Activated naive CD8-positive, alpha-beta T cell treated with anti-CD3 and anti-CD28 coated beads for 36 hours (primary cell): ENCODE measurements at places on chromosomes 5 and 9.

- no peak for DNase-seq
Observed at GRCh38 chr5:140570488-140570887, 5.9 kb downstream of the SLC35A4 start.

- DNase-seq, result no peak
Observed at GRCh38 chr9:116504893-116505480, 182.1 kb upstream of the TRIM32 start.

- DNase-seq, result no peak
Observed at GRCh38 chr5:139788294-139788910, 7.2 kb upstream of the PSD2 start.

GRCh38 chr9:16133556-16134227 is 580.8 kb downstream of the CCDC171 start:
- DNase-seq, result peak; percentile 28

DNA sequence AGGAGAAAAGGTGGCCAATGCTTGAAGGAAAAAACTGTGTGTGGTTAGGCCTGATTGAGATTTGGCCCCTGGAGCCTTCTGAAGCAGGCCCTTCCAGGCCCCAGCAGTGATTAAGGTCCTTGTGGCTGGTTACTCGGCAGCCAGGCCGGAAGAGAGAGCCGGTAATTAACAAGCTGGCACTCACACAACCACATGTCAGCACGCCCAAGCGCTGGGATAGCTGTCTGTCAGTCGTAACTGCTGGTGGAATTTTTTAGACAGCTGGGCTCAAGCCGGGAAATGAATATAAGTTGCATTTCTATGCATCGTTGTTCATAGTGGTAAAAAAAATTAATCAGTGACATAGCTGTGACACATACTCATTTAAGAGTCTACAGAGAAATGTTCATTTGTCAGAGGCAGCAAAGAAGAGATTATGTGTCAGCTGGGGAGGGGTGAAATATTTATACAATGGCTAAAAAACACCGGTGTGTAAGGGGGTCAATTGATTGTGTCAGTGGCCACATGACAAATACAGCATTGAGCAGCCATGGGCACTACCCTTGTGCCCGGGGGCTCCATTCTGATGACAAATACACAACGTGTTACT is 13.7 kb upstream of the ARAP3 start:
- DNase-seq, result no peak

GRCh38 chr5:152900332-152900731 is 495.3 kb upstream of the NMUR2 start:
- no peak for DNase-seq

DNA sequence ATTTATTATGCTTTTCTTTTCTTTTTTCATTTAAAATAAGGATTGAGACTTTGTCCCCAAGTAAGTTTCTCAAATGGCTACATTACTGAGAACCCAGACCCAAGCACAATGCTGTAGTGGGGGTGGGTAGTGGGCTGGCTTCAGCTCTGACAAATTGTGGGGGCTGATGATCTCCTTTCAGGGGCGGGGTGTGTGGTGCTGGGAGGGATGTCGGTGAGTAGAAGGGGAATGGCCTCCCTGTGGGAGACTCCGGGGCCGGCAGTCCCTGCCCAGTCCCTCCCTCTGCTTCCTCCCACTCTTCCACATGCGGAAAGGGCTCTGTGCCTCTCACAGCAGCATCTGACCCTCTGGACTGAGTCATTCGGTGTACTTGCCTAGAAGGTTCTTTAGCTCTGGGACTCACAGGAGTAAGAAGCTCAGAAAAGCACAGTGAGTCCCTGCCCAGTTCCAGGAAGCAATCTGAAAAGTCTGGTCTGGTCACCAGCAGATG is 14.3 kb downstream of the CD180 start:
- DNase-seq, result no peak

DNA sequence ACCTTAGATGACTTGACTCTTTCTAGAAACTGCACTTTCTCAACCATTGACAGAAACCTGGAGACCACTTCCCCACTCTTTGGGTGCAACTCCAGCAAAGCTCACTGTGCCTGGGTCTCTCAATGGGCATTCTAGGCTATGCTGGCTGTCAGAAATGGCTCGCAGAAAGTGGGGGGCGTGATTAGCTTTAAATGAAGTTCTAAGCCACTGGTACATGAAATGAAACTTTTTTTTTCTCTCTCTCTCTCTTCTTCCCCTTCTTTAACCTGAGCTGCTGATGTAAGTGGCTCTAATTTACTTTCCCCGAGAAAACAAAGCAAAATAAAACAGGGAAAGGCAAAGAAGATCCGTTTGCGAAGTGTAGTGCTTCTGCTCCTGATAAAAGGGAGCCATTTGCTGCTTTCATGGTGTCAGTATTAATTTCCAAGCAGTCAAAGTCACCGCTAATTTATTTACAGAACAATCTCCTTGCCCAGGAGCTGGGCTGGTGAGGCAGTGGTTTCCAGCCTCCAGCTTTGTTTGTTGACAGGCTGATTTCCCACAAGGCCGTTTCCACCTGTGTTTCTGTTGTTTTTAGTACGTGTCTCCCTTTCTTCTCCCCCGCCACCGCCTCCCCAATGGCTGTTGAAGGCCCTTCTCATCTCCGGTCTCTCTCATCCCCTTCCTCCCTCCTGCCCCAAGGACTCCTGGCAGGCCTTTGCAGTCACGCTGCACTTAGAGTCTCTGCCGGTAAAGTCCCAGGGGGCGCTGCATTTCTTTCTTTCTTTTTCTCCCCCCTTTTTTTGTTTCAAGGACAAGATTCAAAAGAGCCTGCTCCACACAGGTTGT is 422.9 kb downstream of the EBF1 start:
- peak; percentile 2 for DNase-seq

DNA sequence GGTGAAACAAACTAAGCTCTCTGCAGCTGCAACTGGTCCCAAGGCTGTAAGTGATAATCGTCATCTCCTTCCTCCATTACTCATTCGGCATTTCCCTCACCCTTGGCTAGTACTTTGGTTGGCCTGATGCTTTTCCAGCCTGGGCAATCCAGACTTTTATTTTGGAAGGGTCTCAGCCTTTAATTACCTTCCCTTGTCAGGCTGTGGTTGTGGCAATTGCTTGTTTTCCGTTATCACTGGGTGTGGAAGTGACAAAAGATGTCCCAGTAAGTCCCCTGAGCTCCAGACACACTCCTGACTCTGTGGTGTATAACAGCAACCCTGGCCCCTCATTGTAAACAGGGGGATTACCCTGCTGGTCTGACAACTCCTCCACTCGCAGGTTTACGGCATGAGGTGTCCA is 6.3 kb upstream of the FAF2 start:
- DNase-seq, result no peak

- DNase-seq, result no peak
Observed at GRCh38 chr9:137303151-137303892, 1.3 kb upstream of the NRARP start.

DNA sequence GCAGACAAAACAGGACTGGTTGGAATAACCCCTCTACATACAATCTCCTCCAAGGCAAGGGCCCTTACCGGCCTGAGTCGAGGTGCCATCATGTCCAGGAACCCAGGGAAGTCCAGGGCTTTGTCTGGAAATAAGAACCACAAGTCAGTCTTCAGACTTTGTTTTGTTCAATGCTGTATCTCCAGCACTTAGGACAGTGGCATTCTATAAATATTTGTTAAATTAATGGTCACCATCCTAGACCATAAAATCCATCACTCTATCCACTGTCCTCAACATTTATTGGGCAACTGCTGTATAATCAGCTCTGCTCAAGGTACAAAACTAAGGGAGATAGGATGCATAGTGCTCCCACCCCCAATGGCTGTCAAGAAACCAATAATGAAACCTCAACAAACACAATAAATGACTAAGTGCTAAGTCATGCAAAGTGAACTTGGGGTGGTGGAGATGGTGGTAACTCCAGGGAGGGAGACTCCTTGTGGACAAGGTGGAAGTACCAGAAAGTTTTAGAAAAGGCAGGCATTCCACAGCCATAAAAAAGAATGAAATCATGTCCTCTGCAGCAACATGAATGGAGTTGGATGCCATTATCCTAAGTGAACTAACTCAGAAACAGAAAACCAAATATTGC is 5.0 kb downstream of the RELL2 start:
- no peak for DNase-seq

DNA sequence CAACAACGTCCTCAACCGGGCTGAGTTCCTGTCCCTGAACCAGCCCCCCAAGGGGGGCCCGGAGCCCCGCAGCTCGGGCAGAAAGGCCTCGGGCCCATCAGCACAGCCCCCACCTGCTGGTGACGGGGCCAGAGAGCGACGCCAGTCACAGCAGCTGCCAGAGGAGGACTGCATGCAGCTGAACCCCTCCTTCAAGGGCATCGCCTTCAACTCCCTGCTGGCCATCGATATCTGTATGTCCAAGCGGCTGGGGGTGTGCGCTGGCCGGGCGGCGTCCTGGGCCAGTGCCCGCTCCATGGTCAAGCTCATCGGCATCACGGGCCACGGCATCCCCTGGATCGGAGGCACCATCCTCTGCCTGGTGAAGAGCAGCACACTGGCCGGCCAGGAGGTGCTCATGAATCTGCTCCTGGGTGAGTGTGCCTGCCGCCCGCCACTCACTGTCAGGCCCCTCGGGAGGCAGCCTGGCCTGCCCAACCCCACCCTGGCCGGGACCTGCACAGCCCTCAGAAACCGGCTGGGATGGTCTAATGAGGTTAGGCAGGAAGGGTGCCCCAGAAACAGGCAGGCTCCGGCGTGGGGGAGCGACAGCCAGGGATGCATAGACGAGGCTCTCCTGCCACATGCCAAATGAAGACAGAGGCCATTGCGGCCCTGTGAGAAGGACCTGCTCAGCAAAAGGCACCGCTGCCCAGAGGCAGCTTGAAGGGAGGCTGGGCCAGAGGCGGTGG is 678 bp downstream of the PLPP7 start:
- no peak for DNase-seq

- no peak for DNase-seq
Observed at GRCh38 chr5:170408877-170409660, 19.9 kb upstream of the KCNMB1 start.

GRCh38 chr5:19492861-19493260 is 495.1 kb downstream of the CDH18 start:
- no peak for DNase-seq

- no peak for DNase-seq
Observed at GRCh38 chr5:174317256-174317894, 271.9 kb downstream of the NSG2 start.

DNA sequence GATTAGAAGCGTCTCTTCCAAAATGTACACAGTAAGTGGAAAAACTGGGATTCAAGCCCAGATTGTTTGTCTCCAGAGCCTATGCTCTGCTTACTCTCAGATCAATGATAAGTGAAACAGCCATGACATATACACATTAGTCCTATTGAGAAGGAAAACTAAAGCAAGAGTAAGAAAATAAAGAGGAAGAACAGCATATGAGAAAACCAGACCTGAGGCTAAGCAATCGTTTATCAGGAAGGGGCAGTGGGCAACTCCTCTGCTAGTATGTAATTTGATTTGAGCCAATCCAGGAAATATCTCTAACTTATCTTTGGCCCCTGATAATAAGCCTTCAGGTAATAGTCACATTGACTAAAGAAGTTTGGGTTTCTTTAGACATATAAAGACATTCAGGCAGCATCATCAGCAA is 789.9 kb upstream of the C9orf72 start:
- no peak for DNase-seq

- no peak for DNase-seq
Observed at GRCh38 chr5:98940581-98940980, 11.8 kb upstream of the CHD1 start.

DNA sequence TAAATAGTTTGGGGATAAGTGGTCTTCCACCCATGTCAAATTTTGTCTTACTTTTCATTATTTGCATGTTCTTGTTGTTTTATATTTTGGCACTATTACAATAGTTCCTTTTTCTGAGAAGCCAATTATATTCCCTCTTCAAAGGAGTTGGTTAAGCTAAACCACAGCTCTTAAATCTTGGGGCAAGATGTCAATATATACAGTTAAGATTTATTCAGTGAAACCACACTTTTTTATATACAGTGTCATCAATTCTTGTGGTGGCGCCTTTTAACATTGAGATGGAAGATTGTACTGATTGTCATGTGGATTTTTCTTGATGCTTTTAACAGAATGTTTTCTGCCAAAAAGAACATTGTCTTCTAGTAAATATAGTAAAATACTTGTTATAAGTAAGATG is 104.1 kb downstream of the MTREX start:
- DNase-seq, result no peak

- no peak for DNase-seq
Observed at GRCh38 chr9:134196911-134197310, 32.5 kb upstream of the RNU6ATAC start.

DNA sequence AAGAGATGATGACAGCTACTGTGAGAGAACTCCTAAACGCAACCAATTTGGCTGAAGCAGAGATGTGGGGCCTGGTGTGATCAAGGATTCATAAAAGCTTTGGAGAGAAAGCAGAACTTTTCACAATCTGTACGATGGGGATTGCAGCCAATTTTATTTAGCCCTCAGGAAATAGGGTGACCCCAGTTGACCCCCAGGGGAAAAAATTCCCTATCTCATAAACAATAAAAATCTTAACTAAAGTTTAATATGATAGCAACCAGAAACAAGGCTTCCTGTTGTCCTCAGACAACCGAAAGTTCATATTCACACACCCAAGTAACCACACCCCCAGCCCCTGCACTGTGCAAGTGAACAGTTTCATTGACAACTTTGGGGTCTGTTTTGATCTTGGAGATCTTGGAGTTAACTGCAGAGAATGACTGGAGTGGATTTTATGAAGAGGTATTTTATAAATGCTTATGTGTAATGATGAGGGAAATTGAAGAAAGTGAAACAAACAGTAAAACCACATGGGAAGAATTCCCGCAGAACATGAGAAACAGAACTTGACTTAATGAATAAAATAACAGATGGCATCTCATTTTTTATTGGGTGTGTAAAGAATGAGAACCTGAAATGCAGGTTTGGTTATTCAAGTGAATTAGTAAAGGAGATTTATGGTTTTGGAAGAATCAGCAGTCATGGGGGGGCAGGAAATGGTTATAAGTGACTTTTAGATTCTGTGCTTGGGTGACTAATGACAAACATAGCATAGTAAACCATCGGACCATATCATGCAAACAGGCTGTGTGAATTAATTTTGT is 94.5 kb downstream of the PDE4D start:
- DNase-seq, result peak; percentile 15

- DNase-seq, result no peak
Observed at GRCh38 chr5:116930616-116931015, 356.0 kb upstream of the SEMA6A start.

GRCh38 chr5:97009212-97009898 is 73.5 kb downstream of the LNPEP start:
- DNase-seq, result no peak

DNA sequence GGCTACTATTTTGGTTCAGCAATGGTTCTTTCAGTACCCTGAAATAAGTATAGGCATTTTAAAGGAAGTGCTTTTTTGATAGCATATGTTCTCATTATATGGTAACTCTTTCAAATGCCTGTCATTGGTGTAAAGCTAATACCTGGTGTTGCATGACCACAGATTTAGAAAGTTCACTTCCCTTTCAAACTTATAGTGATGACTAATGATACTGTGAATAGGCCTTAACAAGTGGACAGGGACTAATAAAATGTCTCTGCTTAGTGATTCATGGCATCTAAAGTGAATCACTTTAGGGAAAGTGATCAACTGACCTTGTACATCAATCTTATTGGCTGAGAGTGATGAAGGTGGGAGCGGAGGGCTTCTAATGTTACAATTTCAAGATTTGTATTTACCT is 21.6 kb downstream of the MRPL22 start:
- DNase-seq, result no peak

GRCh38 chr5:166709691-166710090 is 1581.8 kb upstream of the WWC1 start:
- no peak for DNase-seq
